Cerebellum (tissue), 4 donors: ENCODE measurements at places on chromosomes 2 and 18. TPM values are rescaled to one million over a fixed set of nuclear protein-coding genes. Genes with fewer than 3 reads are reported as not detected.

DNA sequence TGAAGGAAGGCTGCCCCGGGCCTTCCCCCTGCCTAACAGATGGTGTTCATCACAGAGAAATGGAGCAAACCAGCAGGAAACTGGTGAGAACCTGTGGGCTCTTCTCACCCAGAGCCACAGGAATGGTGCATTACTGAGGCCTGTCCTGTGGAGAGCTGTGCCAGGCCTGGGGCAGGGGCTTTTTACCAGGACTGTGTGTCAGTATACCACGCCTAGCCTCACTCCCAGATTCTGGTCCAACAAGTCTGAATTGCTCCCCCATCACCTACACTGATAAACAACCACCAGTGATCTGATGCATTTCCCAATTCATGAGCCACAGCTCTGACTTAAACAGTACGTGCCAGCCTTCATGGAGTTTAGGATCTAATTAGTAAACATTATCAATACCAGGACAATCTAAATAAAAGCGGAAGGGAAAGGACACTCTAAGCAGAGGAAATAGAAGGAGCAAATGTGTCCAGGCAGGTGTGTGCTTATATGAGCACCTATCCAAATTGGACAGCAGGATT lies 8.9 kb upstream of the DGUOK start:
- DNase-seq: no peak

DNA sequence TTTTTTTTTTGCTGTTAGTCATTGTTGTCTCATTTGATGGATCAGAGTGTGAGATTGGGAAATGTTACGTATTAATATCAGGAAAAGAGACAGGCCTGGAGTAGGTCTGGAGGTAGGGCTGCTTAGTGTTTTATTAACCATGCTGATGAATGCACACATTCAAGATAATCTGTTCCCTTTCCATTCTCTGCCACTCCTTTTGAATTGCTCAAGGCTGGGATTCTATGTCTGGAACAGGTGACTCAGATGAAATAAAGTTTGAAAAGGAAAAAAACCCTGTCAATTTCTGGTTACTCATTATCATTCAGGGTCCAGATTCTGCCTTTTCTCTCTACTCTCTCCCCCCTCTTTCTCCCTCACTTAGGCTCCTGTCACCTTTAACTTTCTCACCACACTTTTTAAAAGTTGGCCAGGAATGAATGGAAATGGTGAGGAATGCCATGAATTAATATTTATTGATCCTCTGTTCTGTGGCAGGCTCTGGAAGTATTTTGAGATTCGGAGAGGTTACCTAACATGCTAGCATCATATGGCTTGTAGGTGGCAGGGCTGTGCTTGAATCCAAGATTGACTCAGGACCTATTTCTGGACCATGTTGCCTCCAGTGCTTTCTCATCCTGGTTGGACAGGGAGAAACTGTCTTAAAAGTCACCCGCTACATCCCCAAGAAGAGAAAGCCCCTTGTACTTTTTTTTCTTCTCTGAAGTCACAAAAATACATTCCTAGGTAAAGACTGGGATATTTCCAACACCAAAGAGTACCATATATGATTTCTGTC lies 40.2 kb downstream of the MAP4K4 start:
- DNase-seq: no peak

- no peak for DNase-seq
Measured at GRCh38 chr2:23745726-23746105, 181.2 kb downstream of the ATAD2B start.

SLC23A3 gene
- 1.3 TPM for total RNA-seq

GRCh38 chr2:216316743-216317142 lies 55.5 kb downstream of the MARCHF4 start:
- no peak for DNase-seq

DNA sequence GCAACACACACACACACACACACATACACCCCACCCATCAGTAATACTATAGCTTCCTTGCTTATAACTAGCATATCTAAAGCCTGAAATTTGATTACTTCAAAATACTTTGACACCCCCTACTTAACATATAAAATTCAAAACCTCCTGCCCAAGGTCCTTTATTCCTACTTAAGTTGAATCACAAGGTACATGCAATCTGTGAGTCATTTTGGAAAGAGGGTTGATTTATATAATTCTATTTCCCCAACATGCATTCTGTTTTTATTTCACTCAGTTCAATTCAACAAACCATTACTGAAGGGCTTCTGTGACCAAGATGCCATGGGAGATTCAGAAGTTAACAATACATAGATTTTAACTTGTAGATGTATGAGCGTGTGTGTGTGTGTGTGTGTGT lies 420.7 kb downstream of the METTL4 start:
- DNase-seq: no peak

DNA sequence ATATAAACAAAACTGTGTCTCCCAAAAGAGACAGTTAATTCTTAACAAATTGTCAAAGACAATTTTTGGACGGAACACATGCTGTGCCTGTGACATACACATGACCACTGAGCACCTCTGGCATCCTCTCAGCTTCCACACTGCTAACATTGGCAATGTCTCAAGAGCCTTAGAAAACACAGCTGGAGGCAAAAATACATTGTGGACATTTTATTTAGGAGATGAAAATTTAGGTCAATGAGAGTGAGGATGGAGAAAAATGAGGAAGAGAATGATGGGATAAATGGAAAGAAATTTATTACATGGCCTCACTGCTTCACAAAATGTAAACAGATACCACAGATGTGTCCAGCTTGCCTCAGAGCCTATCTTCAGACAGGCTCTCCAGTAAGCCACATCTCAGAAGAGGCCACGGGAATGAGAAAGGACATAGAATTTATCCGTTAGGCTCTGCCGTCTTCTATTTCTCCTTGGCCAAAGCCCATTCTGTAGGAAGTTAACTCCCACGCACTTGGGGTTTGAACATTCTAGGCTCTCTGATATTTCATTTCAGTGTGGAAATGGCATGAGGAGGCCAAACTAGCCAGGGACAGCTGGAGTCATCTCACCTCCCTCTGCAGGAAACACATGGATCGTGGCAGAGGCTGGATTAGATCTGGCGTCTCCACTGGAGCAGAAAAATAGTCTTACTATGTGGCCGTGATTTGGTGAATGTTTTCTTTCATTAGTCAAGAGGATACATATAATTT lies 519.4 kb upstream of the DSEL start:
- no peak for DNase-seq

HRH4 gene
- total RNA-seq: 0.18 TPM

NBEAL1 gene
- total RNA-seq: 56.6 TPM

GRCh38 chr2:177523781-177524180 lies 131.2 kb downstream of the AGPS start:
- DNase-seq: no peak

THAP4 gene
- 16.6 TPM for total RNA-seq

DNA sequence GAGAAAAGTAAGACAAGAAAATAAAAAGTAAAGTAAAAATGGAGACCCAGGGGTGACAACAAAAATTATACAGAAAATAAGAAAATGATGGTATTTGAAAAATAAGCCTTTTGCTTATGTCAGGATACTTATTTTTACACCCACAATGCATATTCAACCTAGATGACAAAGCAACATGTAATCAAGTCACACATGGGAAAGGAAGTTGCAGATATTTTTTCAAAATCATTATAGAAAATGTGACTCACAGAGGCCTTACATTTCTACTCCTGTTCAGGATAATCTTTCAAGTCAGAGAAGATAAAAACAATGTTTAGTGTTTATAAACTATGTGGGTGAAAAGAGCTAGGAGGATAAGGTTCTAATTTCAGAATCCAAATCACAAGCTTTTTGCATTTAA lies 275.3 kb upstream of the UBE2E3 start:
- DNase-seq: no peak

POTEE gene
- 0.18 TPM for total RNA-seq

GRCh38 chr2:183207110-183207509 lies 82.9 kb downstream of the NUP35 start:
- DNase-seq: no peak

PGAP1 gene
- total RNA-seq: 136 TPM

RND3 gene
- 101 TPM for total RNA-seq

GRCh38 chr18:11850821-11851145 lies 430 bp upstream of the CHMP1B start:
- no peak for DNase-seq

- DNase-seq: no peak
Measured at GRCh38 chr18:10184776-10185175, 269.7 kb upstream of the APCDD1 start.

DNA sequence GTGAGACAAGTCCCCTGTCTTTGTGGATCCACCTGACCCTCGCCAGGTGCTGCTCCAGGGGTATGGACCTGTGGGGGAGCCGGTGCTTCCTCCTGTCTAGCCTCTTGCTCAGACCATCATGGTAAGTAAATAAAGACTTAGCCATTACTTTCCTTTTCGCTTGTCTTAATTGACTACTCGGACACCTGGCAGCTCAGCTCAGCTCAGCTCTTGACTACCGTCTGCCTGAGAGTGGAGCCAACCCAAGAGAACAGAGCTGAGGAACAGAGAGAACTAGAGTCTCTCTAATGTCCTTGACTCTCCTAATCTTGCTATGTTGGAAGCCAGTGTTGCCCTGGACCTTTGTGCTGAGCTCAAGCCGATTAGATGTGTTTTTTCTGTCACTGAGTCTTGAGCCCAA lies 170.3 kb upstream of the CXCR4 start:
- no peak for DNase-seq

- DNase-seq: no peak
Measured at GRCh38 chr2:240966906-240967680, 31.3 kb upstream of the SNED1 start.

DUSP19 gene
- total RNA-seq: 5.9 TPM

C1GALT1C1L gene
- 0.27 TPM for total RNA-seq

DNA sequence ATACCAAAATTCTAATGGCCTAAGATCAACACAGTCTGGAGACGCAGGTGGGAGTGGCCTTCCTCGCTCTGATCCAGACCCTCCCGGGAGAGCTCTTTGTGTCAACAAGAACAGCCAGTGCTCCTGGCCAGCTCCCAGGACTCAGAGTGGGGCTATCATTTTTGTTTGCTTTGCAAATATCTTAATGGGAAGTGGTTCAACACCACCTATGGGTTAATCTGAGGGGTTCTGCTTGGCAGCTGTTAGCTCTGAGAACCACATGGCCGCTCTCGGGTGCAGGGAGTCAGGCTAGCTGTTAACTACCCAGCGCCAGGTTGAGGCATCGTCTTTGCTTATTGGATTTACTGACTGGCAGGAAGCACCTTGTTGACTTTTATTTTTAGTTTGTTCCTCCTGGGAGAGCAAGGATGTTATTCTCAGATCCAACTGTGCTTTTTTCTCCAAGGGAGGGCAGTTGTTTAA lies 184.8 kb upstream of the SP5 start:
- no peak for DNase-seq

- peak; percentile 32 for DNase-seq
Measured at GRCh38 chr2:241844066-241844728, 14.5 kb downstream of the PDCD1 start.

DNA sequence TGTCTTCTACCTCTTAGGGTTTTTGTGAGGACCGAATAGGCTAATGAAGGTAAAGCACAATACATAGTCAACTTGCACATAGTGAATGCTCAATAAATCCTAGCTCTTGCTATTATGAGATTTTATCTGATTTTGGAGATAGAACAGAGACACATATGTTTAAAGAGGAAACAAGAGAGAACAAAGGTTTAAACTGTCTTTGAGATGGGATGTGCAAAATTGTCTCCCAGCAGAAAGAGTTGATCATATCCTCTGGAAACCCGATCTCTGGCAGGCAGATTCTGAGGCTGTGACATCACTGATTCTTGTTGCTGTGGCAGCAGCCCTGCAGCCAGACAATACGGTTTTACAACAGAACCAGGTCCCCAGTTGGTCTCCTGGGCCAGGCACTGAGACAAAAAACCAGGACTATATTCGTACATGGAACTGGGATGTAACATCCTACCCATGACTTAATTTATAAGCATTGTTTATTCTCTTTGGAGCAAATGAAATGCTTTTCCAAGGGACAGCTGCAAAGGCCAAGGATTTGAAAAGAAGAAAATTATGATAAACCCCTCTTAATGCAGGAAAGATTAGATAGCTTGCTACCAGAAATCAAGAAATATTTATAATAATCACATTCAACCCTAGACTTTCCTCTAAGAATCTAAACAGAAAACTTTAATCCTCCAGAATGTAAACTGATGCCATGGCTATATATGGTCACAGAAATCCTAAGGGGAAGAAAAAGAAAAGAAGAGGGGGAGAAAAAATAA lies 80.2 kb downstream of the SLC8A1 start:
- DNase-seq: no peak

DNA sequence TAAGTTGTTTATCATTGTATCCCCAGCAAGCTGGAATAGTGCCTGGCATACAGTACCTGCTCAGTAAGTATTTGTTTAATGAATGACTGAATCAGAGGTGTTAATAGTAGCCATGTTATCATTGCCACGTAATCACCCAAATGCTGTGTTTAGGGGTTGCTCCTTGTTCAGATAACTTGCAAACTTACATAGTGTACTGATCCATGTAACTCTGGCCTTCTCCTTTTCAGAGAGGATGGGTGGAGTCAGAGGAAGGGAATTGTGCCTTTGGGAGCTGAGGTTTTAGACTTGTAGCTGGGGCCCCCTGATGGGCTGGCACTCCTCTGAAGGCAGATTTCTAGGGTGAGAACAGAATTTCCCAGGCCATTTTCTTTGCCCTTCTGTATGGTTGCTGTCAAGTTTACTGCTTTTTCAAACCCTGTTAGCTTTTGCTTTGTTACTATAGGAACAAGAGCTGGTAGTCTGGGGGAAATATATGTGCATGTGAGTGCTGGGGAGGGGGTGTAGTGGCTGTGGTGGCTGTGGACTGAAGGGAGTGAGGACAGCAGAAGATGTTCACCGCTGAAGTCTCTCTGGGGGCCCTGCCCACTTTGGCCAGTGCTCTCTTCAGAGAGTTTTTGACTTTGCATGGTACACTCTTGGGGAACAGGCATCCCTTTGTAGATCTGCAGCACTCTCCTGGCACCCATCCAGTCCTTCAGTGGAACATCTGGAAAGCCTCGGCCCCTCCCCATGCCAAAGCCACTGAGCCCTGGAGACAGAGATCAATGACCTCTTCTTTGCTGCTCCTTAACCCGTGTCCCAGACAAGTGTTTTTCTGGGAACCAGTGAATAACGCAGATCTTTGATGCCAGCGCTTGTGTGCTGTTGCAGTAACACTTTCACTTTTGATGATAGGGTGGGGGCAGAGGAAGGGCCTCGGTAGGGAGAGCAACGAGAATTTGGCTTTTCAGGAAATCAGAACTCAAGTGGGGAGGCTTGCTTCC lies 209.0 kb downstream of the PRKCE start:
- DNase-seq: no peak
